ENCODE measurements at places on chromosomes 7 and 10.
A peak's percentile ranks its signal among the peaks of the same experiment; 100 is the strongest.

GRCh38 chr10:15725603-15726002 lies 5.9 kb upstream of the ITGA8 start:
- DNase-seq, result no peak

GRCh38 chr7:35463751-35464150 lies 209.9 kb upstream of the TBX20 start:
- DNase-seq, result no peak

DNA sequence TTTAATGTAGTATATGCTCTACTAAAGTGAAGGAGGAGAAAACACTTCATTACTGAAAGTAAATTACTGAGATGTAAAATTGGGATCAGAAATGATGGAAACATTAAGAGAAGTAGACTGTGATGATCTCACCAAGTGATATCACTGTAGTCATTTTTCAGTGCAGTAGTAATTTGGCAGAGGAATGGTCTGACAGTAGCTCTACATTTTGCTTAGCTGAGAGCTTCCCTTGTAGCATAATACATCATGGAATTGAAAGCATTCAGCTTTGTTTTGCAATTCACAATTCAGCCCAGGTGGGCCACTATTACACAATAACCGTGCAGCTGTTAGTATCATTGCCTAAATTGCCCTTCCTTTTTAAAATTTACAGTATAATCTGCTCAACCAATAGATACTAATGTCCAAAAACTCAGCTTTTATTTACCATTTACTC lies 19.4 kb upstream of the CABCOCO1 start:
- DNase-seq, result no peak

DNA sequence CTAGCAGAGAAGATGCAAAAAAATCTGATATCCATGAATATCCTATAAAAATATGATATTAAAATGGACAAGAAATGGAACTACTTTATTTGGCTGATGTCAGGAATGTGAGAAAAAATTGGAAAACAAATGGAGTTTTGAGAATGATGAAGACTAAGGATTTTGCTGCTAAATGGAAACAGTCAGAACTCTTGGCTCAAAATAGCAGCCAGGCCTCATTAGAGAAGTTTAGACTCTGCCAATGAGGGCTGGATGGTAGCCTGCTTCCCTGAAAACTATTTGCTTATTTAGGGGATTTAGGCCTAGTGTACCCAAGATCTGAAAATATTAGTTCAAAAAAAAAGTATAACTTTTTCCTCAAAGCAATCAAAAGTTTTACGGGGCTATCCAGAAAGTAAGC lies 458.5 kb downstream of the TFEC start:
- no peak for DNase-seq

DNA sequence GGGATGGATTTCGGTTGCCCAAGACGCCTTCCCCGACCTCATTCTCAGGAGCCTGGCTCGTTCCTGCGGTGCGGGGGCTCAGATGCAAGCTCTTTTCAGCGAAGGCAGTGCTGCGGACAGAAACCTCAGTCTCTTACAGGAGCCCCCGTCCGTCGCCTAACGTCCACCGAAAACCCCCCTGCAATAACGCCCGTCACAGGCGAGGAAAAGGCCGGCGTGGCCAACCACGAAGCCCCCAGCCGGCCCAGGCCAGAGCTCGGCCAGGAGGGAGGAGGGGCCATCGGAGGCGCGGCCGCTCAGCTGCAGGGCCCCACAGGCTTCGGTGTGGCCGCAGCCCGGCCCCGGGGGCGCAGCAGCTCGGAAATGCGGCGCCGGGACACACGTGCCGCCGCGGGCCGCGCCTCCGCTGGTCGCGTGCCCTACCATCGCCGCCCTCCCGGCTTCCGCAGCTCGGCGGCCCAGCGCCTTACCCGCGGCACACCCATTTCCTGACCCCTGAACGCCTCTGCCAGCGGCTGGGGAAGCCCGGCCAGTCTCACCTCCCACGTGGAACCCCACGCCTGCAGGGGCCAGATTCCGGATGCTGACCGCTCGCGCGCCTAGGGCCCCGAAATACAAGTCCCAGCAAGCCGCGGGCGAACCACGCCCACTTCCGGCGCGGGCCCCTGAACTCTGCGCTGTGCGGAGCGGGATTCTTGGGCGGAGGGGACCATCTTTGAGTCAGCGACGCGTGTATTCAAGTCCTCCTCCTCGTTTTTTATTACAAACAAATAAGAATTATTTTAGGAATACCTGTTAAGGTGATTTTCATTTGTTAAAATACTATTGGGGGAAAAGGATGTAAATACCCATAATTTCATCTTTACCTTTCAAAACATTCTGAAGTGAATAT lies at the start of gene ZNF239:
TSS of gene ZNF239 (minus strand) at position 616 of the 892 bp plus-strand sequence. CDS start 16,537 bp downstream, outside the sequence.
- peak; percentile 68 for DNase-seq
